ENCODE measurements at places on chromosomes 7 and 10.

DNA sequence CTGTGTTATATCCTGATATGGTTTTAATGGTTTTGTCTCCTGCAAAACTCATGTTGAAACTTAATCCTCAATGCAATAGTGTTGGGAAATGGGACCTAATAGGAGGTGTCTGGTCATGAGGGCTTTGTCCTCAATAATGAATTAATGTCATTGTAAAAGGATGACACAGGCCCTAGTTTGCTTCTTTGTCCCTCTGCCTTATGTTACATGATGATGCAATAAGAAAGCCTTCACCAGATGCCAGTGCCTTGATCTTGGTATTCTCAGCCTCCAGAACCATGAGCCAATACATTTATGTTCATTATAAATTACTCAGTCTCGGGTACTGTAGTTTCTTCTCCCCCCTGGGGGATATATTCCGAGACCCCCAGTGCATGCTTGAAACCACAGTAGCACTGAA lies 1247.4 kb upstream of the SORCS1 start:
- DNase-seq = no peak

DNA sequence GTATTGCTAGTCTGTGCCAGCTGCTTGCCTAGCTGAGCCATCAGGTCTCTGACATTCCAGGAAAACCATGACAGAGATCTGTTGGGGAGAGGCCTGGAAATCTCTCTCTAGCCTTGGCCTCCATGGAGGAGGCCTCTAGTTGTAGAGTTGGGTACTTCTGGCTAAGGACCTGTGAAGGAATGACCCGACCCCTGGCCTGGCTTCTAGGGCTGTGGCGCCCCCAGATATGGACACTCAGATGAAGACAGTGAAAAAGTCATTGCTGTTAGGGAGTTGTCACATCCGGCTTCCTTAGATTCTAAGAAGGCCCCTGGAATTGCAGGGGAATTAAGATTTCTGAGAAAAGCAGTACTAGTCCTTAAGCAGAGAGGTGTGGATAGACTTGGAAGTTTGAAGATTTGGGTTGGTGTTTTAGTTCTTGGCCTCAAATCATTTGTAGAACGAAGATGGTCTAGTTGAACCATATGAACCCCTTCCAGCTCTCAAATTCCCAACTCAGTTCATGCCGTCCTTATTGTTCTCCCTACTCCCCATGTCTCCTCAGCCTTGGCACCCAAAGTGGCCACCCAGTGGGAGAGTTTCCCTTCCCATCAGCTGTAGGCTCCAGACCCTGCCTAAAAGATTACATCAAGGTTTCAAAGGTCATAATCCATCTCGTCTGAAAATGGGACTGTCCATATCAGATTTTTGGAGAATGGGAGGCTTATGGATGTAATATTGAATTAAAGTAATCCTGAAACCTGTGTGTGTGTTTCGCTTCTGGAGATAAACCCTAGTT lies 7.0 kb downstream of the HHEX start:
- no peak for DNase-seq

- DNase-seq = no peak
These were observed 30.6 kb downstream of the PODXL start for GRCh38 chr7:131525820-131526219.

GRCh38 chr7:151018421-151019129 lies 5.7 kb downstream of the ATG9B start:
- no peak for DNase-seq

- peak; percentile 34 for DNase-seq
These were observed 47.3 kb downstream of the LRRN3 start for GRCh38 chr7:111138193-111138569.
